ENCODE measurements at places on chromosomes 1 and 21. TPM values are rescaled to one million over a fixed set of nuclear protein-coding genes. Genes with fewer than 3 reads are reported as not detected.
A peak's percentile ranks its signal among the peaks of the same experiment; 100 is the strongest.

DNA sequence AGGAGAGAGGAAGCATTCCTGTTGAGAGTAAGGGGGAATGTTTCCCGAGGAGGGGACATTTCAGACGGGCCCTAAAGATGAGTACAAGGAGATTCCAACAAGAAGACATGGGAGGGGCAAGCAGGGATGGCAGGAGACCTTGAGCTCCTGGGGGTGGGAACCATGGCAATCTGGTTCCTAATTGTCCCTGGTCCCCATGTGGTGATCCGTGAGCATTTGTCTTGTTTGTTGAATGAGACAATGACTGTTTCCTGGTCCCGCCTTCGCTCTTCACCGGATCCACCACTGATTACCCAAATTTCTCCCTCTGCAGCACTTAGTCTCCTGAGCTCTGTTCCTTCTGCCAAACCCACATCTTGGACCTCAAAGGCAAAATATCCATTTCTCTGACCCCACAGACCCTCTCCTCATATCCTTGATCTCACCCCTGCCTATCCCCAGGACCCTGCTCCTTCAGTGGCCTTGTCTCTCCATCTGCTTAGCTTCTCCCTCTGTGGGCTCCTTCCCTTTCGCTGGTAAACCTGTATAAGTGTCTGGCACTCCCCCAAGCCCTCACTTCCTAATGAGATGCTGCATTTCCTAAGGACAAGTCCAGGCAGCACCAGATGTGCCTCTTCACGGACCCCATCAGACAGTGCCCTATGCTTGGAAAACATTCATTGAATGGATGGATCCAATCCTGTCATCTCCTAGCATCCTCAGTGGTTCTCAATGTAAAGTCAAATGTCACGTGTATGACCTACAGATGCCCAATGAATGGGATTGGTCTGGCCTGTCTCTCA lies 8.3 kb upstream of the CSF1 start:
- no peak for DNase-seq

- DNase-seq, result peak; percentile 70
Observed at GRCh38 chr1:44015206-44015605, 16.1 kb downstream of the SLC6A9 start.

DNA sequence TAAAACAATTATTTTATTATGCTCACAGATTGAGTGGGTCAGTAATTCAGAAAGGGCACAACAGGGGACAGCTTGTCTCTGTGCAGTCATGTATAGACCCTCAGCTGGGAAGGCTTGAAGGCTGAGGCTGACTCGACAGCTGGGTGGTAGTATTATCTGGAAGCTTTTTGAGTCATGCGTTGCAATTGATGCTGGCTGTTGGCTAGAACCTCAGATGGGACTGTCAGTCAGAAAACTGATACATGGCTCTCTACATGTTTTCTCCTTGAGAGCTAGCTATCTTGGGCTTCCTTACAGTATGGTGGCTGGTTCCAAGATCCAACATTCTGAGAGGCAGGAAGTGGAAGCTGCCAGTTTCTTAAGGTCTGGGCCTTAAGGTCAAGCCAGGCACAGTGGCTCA lies 61.5 kb upstream of the SELENON start:
- no peak for DNase-seq

DNA sequence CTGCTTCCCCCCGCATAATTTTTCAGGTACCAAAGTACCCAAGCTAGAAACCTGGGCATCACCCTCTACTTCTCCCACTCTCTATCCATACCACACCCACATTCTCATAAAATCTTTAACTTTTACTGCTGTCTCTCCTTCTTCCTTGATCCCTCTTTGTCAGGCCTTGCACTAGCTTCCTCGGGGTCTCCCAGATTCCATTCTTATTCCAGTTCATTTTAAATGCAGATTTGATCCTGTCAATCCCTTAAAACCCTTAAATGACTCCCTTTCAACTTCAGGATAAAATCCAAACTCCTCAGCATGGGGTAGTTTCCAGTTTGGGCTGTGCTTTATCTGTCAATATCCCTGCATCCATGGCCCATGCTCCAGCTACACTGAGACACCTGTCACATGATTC lies 343.5 kb downstream of the PBX1 start:
- no peak for DNase-seq

Gene TTC22
- total RNA-seq, result 0.31 TPM

Gene LRP8
- 4.1 TPM for total RNA-seq
